Islet precursor cell (in vitro differentiated cells): ENCODE measurements at places on chromosomes 3 and 15.

DNA sequence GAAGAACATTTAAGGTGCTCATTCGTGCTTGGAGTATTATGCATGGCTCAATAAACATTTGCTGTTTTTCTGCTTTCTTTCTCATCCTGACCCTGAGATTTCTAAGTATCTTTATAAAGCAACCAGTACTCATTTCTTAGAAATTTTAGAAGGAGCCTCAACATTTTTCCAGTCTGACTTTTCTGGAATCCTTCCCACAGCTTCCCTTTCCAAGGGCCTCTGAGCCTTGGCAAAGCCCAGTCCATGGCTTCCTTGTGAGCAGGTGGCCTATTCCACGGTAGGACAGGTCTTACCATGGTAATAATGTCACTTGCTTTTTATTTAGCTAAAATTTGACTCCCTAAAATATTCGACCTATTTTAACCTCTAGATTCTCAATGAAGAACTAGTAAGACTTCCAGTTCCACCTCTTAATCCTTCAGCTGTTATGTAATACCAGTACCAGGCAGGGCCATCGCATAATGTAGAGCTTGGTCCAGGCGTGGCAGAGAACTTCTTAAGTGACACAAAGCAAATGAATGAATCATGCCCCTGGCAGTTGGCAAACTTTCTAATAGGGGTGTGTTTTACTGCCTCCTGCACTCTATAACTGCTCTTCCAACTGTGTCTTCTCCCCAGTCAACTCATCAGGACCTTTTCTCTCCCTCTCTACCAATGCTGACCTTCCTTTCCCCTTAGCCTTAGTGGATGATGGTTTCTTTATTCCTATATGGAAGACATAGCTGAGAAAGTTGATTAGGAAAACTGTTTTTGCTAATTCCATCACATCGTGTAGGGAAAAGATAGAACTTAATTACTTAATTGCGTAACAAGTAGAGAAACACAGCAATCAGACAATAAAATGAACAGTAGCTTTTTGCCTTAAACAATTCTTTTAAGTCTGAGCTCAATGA, 894 bp upstream of the TM4SF4 start:
- DNase-seq = no peak

DNA sequence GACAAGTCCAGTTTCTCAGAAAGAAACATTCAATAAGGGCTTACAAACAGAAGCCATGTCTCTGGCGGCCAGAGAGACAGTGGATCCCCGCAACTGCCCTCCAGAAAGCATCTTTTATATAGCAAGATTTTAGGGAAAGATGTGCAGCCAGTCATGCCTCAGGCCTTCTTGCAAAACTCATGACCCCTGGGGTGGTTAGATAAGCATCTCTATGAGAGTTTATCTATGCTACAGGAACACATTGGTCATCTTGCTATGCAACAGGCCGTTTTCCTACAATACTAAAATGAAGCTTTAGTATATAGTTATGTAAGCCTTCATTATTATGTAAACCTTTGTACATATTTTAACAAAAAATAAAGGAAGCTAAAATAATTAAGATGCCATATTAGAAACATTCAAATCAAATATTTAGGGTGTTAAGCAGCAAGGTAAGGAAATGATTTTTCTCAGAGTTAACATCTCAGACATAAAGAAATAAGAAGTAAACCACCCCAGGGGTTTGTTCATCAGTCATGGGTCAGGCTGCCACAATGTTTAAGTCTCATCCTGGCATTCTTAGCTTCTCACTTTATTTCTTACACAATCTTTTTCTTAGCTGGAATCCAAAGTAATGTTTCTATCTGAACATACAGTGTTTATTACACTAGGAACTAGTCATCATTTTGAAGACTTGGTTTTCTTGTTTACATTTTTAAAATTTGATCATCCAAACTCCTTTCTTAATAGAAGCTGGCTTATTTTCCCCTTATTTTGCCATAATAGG, 6.3 kb upstream of the FSIP1 start:
- no peak for DNase-seq

GRCh38 chr3:2513986-2514385, 415.3 kb downstream of the CNTN4 start:
- DNase-seq = peak; percentile 87

- DNase-seq = no peak
Measured at GRCh38 chr15:94487635-94488034, 256.3 kb downstream of the MCTP2 start.

DNA sequence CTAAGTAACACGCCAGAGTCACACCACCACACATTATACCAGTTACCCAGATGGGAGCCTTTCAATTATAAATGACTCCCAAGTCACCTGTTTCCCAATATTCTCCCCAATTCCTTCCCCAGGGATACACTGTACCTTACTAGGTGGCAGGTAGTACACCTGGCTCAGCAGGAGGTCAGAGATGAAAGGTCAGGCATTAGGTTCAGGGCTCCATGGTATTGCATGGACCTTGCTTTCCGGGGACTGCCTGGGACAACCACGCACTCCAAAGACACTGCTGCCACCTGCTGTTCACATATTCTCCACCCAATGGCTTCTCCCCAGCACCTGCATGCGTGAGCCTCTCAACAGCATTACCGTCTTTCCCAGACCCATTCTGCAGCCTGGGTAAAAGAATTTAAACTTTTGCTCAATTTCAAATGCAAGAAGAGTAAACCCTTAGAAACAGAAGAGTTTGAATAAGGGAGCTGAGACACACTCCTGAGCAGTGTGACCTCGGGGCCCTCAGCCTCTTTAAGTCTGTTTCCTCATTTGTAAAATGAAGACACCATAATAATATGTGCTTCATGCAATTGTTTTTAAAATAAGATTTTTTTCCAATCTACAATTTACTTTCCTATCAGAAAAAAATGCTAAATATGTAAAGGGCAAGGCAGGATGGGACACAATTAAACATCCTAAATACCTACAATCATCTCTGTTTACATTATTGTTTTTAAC, 28.0 kb upstream of the LACTB start:
- peak; percentile 91 for DNase-seq
